NCI-H774 (cell line): ENCODE measurements at places on chromosomes 7 and 10.
A peak's percentile ranks its signal among the peaks of the same experiment; 100 is the strongest.

GRCh38 chr10:131972474-131973071 lies 9.2 kb downstream of the BNIP3 start:
- DNase-seq, result no peak

GRCh38 chr7:15215616-15216015 lies 313.1 kb upstream of the DGKB start:
- DNase-seq, result no peak

- DNase-seq, result no peak
Observed at GRCh38 chr10:100745882-100746783, 751 bp downstream of the PAX2 start.

GRCh38 chr10:29256019-29256418 lies 32.9 kb upstream of the LYZL1 start:
- DNase-seq, result no peak

DNA sequence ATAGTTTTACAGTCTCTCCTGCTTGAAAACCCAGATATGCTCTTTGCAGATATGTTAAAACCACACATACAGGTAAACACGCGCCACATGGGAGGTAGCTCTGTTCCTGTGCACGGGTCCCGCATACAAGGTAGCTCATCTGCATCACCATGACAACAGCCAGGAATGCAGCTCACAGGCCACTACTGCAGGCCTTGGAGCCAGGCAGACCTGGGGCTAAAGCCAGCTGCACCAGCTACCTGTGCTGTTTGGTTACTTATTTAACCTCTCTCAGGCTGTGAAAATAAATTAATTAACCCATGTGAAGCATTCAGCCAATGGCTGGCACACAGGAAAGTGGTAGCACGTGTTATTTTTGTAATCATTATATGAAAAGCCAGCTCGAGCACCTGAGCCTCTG lies 428.3 kb downstream of the TNS3 start:
- peak; percentile 89 for DNase-seq

DNA sequence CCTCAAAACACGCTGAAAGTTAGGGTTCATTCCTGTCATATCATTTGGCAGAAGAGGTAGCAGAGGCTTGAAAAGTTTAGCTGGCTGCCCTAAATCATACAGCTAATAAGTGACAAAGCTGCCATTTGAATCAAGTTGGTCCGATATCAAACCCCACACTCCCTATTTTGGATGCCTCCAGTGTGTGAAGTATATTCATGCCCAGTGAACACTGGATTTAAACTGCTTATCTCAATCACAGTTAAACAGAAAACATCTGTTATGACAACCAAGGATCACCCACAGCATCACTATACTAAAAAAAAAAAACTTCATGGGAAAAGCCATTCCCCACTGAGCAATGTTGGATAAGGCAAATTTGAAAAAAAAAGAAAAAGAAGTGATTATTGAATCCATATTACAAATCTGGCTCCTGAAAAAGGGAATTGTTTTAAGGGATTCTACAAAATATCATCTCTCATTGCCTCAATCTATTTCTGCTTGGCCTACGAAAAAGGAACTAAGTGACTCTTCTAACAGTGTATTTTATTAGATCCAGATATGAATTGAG lies 48.3 kb downstream of the ABCB1 start:
- no peak for DNase-seq

DNA sequence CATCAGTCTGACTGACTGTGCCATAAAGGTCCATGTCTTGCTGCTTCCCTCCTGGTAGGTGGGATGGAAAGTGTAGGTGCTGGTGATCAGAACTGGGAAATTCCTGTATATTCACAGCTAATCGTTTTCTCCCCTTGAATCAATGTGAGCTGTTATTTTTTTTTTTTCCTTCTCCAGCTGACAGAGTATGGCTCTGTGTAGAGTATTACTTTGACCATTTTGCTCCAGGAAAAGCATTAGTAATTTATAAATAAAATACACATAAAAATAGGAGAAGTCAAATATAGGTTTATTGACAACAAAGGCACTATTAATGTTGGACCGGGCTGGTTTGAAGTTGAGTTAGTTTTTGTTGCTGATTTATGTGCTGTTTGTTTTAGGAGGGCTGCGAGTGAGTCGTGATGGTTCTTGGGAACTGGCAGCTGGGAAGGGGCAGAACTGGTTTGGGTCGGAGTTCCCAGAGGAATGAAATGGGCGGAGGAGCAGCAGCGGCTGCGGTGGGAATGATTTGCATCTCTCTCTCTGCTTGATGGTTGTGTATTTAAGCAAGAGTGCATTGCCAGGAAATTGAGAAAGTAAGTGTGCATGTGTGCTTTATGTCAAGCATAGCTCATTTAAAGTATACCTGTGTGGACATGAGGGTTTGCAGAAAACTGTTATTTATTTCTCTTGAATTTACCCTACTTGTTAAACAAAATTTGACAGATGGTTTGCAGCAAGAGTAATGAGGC lies 80.9 kb downstream of the LRMDA start:
- peak; percentile 39 for DNase-seq

DNA sequence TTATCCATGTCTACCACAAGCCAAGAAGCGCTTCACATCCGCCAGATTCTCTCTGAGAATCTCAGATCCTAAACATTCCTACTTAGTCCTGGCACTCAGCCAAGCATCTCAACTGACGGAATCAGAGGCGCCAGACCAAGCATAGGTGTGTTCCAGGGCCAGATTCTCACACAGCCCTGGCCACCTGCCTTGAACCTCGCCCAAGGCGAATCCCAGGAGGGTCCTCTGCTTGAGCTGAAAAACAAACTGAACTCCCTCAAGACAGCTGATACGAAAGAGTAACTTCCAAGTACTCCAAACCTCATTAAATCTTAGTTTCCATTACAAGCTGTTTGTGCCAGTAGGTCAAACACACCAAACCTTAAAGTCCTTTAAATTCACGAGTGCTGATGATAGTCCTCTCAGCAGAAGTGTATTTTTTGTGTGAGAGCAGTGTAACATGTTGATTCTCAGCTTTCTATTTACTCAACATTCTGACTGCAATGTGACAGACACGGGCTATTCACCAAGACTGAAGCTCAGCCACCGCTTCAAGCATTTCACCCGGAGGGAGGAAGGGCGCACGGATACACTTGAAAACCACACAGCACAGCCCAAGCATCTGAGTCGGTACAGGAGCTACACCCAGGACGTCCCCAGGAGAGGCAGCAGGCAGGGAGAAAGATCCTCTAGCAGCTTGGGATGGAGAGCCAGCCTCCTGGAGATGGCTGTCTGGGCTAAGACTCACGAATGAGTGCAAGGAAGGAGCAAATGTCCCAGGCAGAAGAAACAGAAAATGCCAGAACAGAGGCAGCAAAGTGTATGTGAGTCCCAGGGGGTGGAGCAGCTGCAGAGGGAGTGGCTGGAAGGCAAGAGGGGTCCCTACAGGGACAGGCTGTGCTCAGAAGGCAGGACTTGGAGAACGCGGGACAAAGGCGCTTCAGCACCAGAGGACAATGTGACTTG lies 6.0 kb downstream of the PARD3 start:
- DNase-seq, result no peak

- no peak for DNase-seq
Observed at GRCh38 chr10:129775681-129776080, 188.4 kb downstream of the EBF3 start.

GRCh38 chr10:71748671-71749191 lies 24.6 kb downstream of the VSIR start:
- no peak for DNase-seq

DNA sequence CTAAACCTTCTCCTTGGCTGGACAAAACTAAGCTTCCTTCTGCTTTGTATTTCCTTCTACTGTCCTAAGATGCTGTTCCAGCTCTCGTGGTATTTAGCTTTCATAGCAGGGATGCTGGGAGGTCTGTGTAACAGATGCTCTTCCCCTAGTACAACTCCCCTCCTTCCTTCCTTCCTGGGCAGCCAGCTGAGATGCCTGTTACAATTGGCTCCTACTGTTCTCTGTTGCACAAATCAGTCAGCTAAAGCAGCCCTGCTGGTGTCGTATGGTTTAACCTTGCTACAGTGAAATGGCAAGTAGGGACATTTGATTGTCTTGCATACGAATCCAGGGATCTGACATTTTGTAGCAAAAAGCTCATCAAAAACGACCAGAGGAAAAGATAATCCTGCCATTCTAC lies 143.8 kb downstream of the ARHGAP21 start:
- no peak for DNase-seq

GRCh38 chr7:29651477-29651876 lies 87.8 kb downstream of the PRR15 start:
- no peak for DNase-seq

GRCh38 chr7:100080907-100081534 lies 502 bp downstream of the ZNF3 start:
- peak; percentile 56 for DNase-seq

GRCh38 chr10:32909456-32909855 lies 48.6 kb downstream of the ITGB1 start:
- DNase-seq, result no peak

DNA sequence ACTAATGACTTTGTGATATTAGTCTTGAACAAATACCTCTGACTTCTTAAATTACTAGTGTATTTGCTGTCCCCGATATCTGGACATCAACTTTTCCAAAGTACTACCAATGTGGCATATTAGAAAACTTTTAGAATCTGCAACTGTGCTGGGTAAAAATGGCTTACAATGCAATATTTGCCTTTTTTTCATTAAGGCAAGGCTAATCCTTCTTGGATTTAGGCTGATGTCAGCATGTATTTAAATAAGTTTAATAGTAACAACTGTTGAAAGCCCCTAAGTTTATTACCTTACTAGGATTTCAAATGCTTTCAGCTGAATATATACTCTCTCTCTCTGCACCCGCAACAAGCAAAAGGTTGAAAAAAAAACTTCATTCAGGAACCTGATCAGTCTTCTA lies 1232.3 kb downstream of the REEP3 start:
- no peak for DNase-seq
